Activated effector memory CD4-positive, alpha-beta T cell treated with anti-CD3 and anti-CD28 coated beads, Interleukin-2, amount 50 U/mL, for 16 hours (primary cell): ENCODE measurements at places on chromosomes 1 and 21.

- no peak for DNase-seq
Measured at GRCh38 chr1:40210511-40211204, 37.1 kb upstream of the TMCO2 start.

GRCh38 chr1:2180297-2181245 lies 14.0 kb downstream of the FAAP20 start:
- no peak for DNase-seq

- DNase-seq, result no peak
Measured at GRCh38 chr1:33082575-33083108, 1.7 kb downstream of the AZIN2 start.

GRCh38 chr1:220775240-220775853 lies 11.4 kb upstream of the MTARC1 start:
- peak; percentile 75 for DNase-seq

GRCh38 chr1:163774401-163774945 lies 452.7 kb downstream of the NUF2 start:
- DNase-seq, result no peak
